Choroid plexus epithelial cell (primary cell): ENCODE measurements at places on chromosomes 16 and 17.

DNA sequence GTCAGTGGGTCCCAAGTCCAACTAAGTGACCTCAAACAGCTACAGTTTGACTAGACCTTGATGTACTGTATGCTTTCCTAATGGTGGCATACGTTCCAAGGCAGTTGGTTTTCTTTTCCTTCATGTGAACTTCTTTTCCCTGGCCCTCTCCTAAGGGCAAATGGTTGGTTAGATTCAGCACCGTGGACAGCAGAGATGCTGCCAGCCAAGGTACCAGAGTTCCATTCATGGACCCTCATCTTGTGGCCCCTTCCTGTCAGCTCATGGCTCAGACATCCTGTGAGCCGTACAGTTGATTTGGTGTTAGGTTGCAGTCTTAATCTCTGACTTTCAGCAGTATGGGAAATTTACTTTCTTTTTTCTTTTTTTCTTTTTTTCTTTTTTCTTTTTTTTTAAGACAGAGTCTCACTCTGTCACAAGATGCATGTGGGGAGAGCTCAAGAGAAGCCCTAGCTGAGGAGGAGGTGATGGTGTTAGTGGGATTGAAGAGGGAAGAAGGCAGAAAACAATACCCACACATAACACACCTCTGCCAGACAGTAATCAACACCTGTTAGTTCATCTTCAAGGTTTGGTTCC lies 122.4 kb downstream of the USP31 start:
- peak; percentile 14 for DNase-seq

GRCh38 chr16:81680444-81681275 lies 98.4 kb upstream of the PLCG2 start:
- DNase-seq, result no peak

GRCh38 chr17:60168654-60169053 lies 18.9 kb downstream of the CA4 start:
- no peak for DNase-seq

DNA sequence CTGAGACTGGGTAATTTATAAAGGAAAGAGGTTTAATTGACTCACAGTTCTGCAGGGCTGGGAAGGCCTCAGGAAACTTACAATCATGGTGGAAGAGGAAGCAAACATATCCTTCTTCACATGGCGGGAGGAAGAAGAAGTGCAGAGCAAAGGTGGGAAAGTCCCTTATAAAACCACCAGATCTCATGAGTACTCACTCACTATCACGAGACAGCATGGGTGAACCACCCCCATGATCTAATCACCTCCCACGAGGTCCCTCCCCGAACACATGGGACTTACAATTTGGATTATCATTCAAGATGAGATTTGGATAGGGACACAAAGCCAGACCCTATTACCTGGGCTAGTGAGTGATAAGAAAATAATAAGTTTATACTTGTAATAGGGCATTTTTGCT lies 70.6 kb upstream of the HS3ST2 start:
- no peak for DNase-seq

GRCh38 chr16:84061236-84061819 lies 18.7 kb upstream of the SLC38A8 start:
- no peak for DNase-seq

- no peak for DNase-seq
These were observed 5.7 kb upstream of the NR1D1 start for GRCh38 chr17:40105861-40106759.

DNA sequence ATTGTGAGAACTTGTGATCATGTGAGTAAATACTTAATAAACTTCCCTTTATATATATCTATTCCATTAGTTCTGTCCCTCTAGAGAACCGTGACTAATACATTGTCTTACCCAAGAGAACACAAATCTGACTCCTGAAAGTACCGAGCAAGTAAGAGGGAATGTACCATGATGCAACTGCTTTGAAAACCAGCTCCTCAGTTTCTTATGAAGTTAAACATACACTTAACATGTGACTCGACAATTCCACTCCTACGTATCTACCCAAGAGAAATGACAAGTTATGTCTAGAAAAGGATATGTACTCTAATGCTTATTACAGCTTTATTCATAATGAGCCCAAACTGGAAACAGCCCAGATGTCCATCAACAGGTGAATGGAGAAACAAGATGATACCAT lies 8.8 kb upstream of the GJD3 start:
- DNase-seq, result peak; percentile 89

GRCh38 chr17:32958418-32958817 lies 30.5 kb downstream of the TMEM98 start:
- no peak for DNase-seq

DNA sequence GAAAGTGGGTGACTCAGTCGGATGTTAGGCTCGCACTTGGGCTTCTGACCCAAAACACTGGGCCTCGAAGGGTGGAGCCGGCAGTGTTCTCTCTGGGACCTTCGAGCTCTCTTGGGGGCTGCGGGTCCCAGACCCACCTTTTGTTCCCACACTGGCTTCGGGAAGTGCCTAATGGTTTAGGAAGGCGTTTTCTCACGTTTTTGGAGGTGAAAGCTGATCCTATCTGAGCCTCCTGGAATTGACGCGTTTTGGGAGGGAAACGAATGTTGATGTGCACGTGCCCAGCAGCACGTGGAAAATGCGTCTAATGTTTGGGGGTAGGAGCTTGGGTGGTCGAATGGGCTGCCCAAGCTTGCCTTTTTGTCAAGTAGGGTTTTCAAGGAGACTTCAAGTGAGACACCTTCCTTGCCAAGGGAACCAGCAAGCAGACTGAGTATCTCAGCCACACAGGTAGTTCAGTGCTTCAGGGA lies 666 bp downstream of the HGS start:
- DNase-seq, result no peak

- DNase-seq, result peak; percentile 28
These were observed 253.4 kb downstream of the SNX29 start for GRCh38 chr16:12229759-12230594.

GRCh38 chr16:70703835-70704381 lies 18.1 kb upstream of the MTSS2 start:
- DNase-seq, result no peak

DNA sequence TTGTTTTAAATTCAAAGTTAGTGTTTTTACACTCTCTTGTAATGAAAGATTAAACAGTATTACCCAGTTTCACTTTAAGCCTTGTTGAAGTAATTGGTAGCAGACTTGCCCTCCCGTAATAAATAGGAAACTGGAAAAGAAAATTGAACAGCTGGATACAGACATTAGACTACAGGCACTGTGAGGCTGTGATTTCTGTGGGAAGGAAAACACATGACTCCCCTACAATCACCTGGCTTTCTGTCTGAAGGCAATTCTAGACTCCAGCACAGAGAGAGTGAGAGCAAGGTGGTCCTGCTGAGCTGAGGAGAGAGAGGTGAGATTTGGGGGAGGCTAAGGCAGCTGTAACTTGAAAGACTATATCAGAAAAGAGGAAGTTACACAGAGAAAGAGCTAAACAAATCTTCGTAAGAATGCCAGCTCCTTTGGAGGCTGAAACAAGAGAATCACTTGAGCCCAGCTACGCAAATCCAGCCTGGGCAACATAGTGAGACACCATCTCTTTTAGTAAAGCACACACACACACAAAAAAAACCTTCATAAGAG lies 57.8 kb upstream of the CDYL2 start:
- DNase-seq, result peak; percentile 4

DNA sequence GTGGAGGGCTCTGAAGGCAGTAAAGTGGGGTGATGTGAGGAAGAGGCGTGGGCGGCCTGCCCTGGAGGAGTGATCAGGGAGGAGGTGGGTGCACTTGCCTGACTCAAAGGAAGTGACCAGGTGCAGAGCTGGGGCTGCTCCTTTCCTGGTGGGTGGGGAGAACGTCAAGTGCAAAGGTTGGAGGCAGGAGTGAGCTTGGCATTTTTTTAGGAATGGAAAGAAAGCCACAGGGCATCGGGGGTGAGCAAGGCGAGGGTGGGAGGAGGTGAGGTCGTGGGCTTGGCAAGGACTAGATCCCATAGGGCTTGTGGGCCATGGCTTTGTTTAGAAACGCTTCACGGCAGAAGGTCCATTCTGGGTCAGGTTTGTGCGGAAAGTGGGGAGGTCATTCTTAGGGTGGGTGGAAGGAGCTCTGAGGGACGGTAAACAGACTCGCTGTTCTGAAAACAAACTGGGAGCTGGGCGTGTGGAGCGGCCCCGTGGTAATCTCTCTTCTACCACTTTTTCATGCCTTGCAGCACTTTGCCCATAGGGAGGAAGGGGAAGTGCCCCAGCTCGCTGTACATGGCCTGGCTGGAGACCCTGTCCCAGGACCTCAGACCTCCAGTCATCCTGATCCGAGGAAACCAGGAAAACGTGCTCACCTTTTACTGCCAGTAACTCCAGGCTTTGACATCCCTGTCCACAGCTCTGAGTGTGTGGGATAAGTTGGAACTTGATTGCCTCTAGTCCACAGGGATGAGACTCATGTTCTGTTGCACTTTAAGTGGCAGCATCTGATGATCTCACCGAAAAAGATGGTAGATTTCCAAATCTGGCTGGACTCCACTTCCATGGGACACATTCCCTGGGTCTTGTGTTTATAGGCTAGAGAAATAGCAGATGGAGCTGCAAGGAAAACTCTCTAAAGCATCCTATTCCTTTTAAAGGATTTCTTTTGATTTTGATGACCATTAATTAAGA lies 18.9 kb upstream of the HERPUD1 start:
- DNase-seq, result peak; percentile 73

GRCh38 chr17:3715296-3715695 lies 8.4 kb upstream of the HASPIN start:
- no peak for DNase-seq

DNA sequence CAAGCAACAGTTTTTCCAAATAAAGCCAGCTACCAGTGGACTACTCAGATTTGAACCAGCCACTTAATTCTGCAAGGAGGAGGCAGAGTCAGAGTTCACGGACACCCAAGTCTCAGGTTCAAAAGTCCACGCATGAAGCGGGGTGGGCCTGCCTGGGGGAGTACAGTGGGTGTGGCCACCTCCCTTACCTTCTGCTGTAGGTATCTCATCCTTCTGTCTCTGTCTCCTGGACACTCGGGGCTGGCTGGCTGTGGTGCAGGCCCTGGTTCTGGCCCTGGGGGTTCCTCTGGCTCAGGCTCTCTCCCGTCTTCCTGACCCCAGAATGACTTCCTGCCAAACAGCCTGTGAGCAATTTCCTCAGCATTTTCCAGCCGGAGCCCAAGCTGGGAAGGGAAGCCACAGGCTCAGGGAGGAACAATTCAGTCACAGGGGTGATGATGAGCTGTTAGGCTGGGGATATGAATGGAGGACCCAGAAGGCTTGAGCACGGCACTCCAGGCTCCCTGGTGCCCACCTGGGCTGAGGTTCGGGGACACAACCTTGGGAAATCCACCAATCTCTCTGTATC lies 101.9 kb downstream of the LITAF start:
- peak; percentile 29 for DNase-seq

- no peak for DNase-seq
These were observed 3.1 kb downstream of the BANP start for GRCh38 chr16:87954361-87954760.

DNA sequence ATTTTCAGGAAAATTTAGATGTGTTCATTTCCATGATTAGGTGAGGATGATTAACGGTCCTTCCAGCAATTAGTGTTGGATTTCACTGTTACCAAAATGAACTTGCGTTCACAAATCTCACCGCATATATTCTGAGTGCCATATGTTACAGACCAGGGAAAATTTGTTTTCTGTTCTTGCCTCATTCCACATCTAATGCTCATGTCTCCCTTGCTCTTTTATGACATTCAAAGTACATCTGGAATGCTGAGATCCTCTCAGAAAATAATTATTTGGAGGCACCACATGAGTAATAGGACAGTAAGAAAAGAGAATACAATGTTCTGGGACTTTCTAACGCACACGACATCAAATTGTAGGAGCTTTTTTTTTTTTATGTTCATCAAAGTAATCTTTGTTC lies 406.5 kb downstream of the SHISA9 start:
- DNase-seq, result no peak
